ENCODE measurements at places on chromosomes 11 and 22. TPM values are rescaled to one million over a fixed set of nuclear protein-coding genes. Genes with fewer than 3 reads are reported as not detected.
A peak's percentile ranks its signal among the peaks of the same experiment; 100 is the strongest.

GGT5 gene
- 27.6 TPM for total RNA-seq

DNA sequence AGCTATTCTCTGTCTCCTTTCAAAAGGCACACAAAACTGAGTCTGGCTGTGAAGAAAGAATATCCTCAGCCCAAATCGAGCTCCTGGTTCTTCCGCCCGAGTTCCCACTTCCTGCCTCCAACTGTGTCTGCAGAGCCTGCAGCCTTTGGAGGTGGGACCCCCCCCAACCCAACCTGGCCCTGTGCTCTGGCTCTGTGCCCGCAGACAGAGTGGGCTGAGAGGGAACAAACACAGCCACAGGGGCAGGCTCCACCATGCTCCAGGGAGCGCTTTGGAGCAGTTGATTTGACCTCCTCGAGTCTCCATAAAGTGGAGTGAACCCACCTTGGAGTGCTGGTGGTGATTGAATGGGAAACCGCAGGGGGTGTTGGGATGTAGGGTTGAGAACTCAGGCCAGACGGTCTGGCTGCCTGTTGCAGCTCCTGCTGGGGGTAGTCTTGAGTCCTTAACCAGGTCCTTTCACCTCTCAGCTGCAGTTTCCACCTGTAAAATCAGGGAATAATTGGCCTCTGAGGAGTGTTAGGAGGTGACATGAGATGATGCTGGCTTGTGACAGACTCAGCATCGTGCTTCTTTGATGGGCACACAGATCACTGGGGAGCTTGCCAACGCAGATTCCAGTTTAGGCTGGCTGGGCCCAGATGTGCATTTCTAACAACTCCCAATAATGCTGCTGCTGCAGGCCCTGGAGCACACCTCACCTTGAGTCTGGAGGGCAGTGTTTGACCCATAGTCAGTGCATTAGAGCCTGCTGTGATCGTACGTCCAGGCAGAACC, 11.4 kb downstream of the DAGLA start:
- DNase-seq, result peak; percentile 28

DNA sequence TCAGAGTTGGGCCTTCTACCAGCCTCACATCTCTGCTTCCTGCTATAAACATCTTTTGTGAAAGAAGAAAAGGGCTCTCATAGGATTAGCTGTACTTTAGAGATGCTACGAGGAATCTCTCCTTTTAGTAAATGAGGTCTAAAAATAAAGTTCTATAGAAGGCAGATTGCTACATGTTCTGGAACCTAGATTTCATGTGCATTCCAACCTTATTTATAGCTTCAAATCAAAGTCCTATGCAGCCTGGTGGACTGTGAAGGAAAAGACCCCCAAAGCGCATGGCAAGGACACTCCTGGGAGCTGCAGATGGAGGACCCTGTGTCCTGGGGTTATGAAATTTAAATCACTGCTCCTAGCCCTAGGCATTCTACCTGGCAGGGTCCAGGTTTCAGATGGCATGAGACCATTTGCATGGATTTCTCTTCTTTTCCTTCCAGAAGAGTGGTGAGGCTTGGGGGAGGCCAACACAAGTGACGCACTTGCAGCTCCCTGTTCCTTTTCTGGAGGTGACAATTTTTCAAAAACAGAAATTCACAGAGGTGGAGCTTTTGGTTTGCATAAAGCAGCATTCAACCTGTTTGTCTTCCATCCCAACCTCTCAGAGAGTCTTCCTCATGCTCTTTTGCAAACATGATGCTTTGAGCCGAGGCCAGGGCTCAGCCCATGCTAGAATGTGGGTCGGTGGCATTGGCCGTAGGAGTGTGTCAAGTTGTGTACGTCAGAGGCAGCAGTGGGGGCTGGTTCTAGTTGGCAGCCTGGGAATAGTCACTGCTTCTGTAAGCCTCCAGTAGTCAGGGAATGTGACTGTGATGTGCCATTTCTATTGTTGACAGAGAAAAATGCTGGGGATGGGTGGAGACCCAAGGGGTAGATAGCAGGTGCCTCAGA, 6.3 kb downstream of the CRY2 start:
- DNase-seq, result peak; percentile 77

DNA sequence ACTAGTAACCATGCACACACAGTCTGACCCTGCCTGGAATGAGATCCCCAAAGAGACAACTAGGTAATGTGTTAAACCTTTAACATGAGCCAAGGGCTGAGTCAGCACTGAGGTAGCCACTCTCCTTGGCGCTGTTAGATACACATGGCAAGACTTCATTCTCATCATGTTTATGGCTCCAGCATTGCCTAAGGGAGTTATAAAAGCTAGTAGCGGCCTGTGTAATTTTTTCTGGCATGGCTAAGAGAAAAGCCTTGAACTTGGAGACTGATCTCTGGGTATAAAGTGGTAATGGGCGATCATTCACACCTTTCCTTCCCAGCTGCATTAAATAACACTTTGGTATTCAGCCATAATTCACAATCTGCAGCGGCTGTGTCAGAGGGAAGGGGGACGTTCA, 779.7 kb upstream of the LRRC4C start:
- DNase-seq, result no peak

GRCh38 chr22:40203572-40203971, 25.8 kb downstream of the TNRC6B start:
- DNase-seq, result no peak

GRCh38 chr22:46309526-46310085, 12.9 kb downstream of the GTSE1 start:
- DNase-seq, result no peak

DNA sequence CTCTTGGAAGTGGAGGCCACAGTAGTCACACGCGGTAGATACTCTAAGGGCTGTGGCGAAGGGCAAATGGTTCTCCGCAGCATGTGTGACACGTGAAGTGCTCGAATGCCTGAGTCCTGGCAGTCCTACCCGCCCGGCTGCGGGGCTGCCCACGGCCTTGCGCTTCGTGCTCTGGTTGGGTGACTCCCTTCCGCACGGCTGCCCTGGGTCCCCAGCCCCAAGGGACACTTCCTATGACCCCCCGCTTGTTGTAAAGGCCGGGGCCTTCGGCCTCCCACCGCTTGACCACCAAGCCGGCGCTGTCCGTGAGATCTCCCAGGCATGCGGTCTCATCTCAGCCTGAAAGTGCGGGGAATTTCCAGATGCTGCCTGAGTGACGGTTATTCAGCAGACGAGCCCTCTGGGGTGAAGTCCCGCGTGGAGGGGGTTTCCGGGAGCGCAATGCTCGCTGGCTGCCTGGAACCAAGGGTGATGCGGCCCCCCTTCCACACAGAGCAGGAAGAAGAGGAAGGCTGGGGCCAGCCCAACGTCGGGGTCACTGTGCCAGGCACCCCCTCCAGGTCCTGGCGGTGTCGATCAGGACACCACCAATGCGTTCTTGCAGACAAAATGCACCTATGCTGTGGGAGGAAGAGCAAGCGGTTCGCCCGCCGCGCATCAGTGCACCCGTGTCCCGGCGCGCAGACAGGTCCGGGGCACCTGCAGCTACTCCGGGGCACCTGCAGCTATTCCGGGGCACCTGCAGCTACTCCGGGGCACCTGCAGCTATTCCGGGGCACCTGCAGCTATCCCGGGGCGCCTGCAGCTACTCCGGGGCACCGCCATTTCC, 171.2 kb downstream of the OPCML start:
- DNase-seq, result no peak

DNA sequence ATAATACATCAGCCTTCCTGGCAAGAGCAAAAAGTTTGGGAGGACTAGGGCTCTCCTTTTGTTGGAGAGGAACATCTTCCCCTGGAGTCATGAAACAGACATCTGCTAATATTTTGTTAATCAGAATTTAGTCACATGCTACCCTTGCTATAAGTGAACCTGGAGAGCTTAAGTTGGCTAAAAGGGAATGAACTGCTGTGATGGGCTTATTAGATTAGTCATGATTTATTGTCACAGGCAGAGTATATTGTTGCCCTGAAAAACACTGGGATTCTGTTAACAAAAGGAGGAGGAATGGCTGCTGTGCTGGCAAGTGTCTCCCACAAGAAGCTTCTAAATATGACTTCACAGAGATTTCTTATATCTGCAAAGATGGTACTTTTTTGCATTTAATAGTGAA, 16.0 kb downstream of the TCP11L1 start:
- DNase-seq, result no peak

CCDC34 gene
- total RNA-seq, result 3.8 TPM
